ENCODE measurements at places on chromosomes 1 and 21. TPM values are rescaled to one million over a fixed set of nuclear protein-coding genes. Genes with fewer than 3 reads are reported as not detected.

Gene PTPN7
- total RNA-seq = 0.68 TPM

Gene LYPLA2
- total RNA-seq = 108 TPM

Gene KCNJ6
- not detected for total RNA-seq

Gene CELSR2
- total RNA-seq = 1.4 TPM

Gene TNFRSF18
- total RNA-seq = not detected

Gene VAMP4
- 6.7 TPM for total RNA-seq

Gene MR1
- 4.0 TPM for total RNA-seq

Gene KIF2C
- 11.7 TPM for total RNA-seq

Gene ZSCAN20
- total RNA-seq = 16.2 TPM

Gene SHISA4
- total RNA-seq = 15.7 TPM

Gene GRHL3
- total RNA-seq = not detected

Gene GPR157
- 7.0 TPM for total RNA-seq

Gene DCDC2B
- not detected for total RNA-seq

Gene IFNAR1
- 22.3 TPM for total RNA-seq

Gene PADI2
- 0.17 TPM for total RNA-seq

Gene PLA2G4A
- total RNA-seq = 25.9 TPM

Gene PAQR6
- total RNA-seq = 0.19 TPM

Gene C1orf116
- 0.17 TPM for total RNA-seq

Gene RSPO1
- total RNA-seq = not detected

Gene KRTAP19-1
- total RNA-seq = not detected

Gene PKLR
- total RNA-seq = not detected

Gene DIO1
- not detected for total RNA-seq

Gene FAM72C
- 1.7 TPM for total RNA-seq

Gene SLC30A10
- not detected for total RNA-seq

Gene CA6
- not detected for total RNA-seq

Gene MANEAL
- 1.0 TPM for total RNA-seq

Gene SAMD13
- total RNA-seq = 1.5 TPM

Gene PTGFR
- 0.34 TPM for total RNA-seq

Gene SH3BGR
- 0.51 TPM for total RNA-seq

Gene ARHGEF19
- 2.7 TPM for total RNA-seq

Gene BEND5
- total RNA-seq = 0.47 TPM

Gene APOBEC4
- not detected for total RNA-seq

Gene TEX38
- total RNA-seq = not detected

Gene C21orf58
- 6.7 TPM for total RNA-seq

Gene LCE2A
- total RNA-seq = not detected

Gene VCAM1
- 24.5 TPM for total RNA-seq

Gene CIART
- total RNA-seq = 0.33 TPM

Gene TRABD2B
- not detected for total RNA-seq

Gene TRAF3IP3
- total RNA-seq = not detected

Gene LCE6A
- total RNA-seq = not detected

Gene TDRD5
- total RNA-seq = not detected

Gene ZNF326
- 9.3 TPM for total RNA-seq

Gene LIN28A
- total RNA-seq = not detected

Gene ATP1A2
- not detected for total RNA-seq

Gene NMNAT2
- 0.68 TPM for total RNA-seq

Gene PRDM16
- total RNA-seq = not detected

Gene FTCD
- 0.17 TPM for total RNA-seq

Gene RGS13
- not detected for total RNA-seq

Gene CD1C
- not detected for total RNA-seq

Gene THEMIS2
- 27.9 TPM for total RNA-seq

Gene CBR1
- total RNA-seq = 84.5 TPM

Gene CTBS
- total RNA-seq = 5.4 TPM

Gene TMEM200B
- 0.28 TPM for total RNA-seq

Gene AMY1A
- not detected for total RNA-seq

Gene SH2D5
- total RNA-seq = under 0.01 TPM

Gene NPPA
- total RNA-seq = not detected
